ENCODE measurements at places on chromosomes 5 and 9. TPM values are rescaled to one million over a fixed set of nuclear protein-coding genes. Genes with fewer than 3 reads are reported as not detected.

DNA sequence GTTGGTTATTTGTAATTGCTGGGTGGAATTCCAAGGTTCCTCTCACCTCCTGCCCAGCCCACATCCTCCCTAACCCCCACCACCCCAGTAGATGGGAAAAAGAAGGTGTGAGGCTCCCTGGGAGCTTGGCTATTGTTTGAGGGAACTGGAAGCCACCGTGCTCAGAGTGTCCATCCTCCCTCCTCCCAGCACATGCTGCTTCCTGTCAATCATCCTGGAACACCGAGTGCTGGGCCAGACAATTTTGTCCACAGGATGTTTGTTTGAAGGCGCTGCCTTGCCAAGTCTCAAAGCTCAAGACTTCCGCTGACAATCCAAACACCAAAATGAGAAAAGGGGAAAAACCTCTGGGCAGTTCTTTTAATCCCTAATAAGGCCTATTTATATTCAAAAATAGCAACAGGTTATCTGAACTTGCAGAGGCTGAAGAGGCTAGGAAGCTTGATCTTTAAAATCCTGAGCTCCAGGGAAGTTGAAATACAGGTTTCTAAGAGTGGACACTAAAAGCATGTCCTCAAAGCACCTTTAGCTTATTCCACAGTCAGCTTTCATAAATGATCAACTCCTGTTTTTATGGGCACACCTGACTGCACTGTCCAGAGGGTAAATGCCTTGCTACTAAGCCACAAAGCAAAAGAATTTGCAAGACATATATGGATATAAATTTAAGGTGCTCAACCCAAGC is 286.7 kb downstream of the NFIB start:
- peak; percentile 75 for DNase-seq

DNA sequence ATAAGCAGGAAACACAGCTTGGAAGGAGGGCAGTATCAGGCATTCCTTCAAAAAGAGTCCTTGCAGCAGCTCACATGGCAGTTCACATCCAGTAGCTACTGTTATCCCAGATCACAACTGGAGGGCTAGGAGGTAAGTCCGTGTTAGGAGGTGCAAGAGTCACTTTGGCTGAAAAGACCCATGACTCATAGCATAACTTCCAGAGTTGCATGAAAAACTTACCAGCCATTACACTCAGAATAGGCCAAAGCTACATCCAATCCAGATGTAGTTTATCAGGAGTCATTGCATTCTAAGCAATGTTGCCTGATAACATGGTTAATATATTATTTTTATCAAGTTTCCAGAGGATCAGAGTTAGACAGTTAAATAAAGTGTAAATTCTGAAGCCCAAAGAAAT is 1126.4 kb upstream of the SEMA6A start:
- DNase-seq, result no peak

- DNase-seq, result no peak
These were observed 5.6 kb downstream of the ADAMTSL2 start for GRCh38 chr9:133539991-133540697.

DNA sequence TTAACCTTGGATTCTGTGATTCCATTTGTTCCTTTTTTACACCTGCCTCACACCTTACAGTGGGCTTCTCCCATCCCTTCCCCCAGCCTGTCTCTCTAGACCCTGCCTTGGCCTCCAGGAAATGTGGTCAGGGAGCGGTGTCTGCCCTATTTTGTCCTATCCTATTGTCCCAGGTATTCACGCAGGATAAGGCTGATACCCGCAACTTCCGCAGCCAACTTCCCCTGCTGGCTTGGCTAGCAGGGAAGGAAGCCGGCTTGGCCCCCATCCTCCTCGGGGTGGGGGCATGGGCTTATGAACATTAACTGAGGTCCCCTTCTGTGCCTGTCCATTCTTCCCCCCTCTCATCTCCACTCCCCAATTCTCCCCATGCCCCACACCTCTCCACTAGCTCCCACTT is 3.5 kb downstream of the CSF1R start:
- DNase-seq, result no peak

GRCh38 chr9:88942411-88942810 is 48.9 kb upstream of the S1PR3 start:
- no peak for DNase-seq

DNA sequence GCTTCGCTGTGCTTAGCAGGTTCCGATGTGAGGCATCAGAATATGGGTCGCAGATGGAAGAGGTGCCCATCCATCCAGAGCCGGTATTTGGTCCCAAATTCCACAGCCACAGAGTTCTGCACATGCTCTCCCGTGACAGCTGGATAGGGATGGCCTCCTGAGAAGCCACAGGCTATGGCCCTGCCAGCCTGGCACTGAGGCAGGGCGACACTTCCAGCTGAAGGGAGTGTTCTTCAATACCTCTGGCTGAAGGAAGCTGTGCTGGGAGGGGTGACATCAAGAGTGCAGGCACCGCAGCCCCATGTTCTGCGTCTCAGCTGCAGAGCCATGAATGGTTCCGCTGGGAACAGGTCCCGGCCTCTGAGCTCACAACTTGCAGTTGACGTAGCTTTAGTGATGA is 83.4 kb upstream of the SIMC1 start:
- DNase-seq, result no peak

- no peak for DNase-seq
These were observed 35.7 kb upstream of the MSX2 start for GRCh38 chr5:174688441-174689354.

DNA sequence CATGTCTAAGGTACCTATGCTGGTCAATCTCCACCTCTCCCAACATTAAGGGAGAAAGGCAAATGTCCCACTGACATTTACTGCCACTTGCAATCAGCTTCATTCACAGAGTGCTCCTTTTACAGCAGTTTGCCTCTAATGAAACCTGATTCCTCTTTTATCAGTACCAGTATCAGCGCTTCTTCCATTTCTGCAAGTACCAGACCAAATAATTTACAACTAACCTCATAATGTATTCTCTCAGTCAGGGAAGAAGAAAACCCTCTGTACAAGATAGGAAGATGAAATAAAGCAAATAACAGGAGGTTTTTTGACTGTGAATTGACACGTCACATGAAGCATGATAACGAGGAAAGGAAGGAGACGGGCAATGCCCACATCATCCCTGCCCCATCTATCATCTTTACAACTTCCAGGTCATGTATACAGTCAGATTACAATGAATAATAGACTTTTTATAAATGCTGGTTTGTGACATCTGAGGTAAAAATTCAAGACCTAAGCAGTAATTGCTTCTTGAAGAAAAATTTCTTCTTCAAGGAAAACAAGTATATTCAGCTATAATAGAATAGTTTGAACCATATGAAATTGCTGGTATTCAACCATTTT is 21.9 kb downstream of the ABITRAM start:
- DNase-seq, result no peak

DNA sequence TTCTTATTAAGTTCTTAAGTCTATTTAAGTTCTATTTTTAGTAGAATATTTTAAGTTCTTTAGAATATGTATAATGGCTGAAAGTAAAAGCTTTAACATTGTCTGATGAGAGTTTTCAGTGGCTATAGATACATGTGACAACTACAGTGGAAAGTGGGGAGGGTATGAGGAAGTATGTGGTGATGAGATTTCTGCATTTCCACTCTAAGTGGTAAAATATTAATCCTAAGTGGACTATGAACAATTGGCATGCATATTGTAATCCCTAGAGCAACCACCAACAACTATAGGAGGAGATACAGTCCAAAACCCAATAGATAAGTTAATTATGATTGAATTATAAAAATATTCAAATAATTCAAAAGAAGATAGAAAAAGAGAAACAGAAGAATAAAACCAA is 183.6 kb downstream of the GADD45G start:
- DNase-seq, result no peak

DNA sequence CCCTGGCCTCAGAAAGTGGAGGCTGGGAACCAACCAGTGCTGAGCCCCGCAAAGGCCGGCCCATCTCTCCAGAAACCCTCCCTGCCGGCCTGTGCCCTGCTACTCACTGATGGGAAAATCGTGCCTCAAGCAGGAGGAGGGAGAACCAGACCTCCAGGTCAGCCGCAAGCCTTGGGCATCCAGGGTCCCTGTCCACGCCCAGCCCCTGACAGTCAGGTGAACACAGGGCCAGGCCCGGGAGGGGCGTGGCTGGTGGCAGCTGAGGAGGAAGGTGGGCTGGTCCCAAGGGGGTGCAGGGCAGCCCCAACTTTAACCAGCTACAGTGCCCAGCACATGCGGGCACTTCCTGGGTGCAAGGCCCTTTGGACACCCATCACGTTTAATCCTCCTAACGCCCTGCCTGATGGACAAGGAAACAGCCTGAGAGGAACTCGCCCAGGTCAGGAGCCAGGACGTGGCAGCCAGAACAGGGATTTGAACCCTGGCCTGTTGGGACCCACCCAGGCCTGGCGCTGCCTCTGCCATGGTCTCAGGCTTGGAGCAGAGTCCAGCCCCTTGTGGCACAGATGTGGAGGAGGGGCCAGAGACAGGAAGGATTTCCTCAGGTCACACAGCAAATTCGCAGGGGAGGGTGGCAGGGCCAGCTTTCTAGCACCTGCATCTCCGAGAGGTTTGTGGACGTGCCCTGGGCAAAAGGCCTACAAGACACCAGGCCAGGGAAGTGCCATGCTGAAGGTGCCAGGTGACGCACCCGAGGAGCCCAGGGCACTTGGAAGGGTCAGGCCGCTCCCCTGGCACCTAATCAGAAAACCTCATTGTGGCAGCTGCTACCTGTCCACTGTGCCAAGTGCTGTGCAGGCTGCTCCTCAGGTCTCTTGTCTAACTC is 4.5 kb downstream of the RALGDS start:
- DNase-seq, result peak; percentile 36

Gene CMYA5
- 2,055 TPM for total RNA-seq

All from heart left ventricle (tissue), 16 donors.